CD8-positive, alpha-beta T cell (primary cell): ENCODE measurements at places on chromosomes 6 and 20.

DNA sequence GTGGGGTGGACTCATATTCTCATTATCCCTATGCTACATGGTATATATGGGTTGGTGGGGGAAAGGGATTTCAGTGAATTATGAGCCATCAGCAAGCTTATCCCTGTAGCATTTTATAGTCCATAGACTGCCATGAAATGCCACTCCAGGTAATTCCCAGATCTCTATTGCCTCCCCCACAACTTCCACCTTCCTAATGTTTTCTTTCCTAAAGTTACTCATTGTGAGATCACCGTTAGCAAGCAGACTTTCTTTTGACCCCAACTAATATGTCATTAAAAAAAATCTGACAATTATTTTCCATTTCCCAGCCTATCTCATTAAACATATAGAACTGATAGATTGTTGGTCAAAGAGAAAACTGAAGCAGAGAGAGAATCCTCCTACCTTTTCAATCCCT is 40.7 kb upstream of the TBX18 start:
- DNase-seq: no peak

DNA sequence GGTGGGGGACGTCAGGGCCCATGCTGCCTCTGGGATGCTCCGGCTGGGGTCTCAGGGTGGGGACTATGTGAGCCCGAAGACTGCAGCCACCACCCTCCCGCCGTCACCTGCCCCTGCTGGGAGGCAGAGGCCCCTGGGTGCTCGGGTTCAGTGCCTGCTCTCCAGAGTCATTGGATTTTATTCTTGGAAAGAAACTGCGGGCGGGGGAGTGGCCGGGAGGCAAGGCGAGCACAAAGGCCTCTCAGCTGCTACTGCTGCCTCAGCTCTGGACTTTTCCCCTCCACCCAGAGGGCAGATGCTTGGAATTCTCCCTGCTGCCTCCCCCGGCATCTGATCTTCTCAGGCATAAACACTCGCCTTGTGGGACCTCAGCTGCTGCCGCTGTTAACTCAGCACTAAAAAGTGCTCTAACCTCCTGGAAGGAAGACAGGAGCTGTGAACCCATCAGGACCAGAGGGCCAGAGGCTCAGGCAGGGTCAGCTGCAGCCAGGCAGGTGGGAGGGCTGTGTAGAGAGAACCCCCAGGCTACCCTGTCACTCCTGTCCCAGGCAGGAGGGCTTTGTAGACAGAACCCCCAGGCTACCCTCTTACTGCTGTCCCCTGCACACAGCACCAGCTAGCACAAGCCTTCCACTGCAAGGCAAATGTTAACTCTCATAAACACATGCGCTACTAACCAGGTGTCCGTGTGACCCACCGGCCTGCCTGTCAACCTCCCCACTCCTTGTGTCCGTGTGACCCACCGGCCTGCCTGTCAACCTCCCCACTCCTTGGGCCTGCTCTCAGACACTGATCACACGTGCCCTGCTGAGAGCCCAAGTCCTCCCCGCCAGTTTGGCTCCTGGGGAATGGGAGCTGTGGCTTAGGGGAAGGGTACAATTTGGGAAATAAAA is 9.4 kb upstream of the FRMD1 start:
- no peak for DNase-seq

DNA sequence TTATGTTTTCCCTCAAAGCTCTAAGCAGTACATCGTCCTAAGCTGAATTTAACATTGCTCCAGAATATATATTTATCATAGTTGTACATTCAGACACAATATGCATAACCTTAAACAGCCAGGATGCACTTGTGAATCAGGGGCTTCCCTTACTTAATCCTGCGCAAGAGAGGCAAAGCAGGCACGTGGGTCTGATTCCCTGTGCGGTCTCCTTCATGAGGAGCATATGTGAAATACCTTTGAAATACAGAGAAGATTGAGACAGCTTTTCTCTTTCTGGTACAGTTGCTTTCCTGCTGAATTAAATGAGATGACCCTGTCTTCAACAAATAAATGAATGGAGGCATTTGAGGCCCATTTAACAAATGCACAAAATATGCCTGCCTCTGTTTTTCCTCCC is 1.5 kb downstream of the HTR1E start:
- no peak for DNase-seq

- no peak for DNase-seq
Observed at GRCh38 chr6:154353626-154354025, 3.0 kb downstream of the IPCEF1 start.

GRCh38 chr20:12896180-12896579 is 112.6 kb upstream of the SPTLC3 start:
- DNase-seq: no peak

- DNase-seq: no peak
Observed at GRCh38 chr20:21453690-21454089, 56.4 kb upstream of the NKX2-4 start.

- no peak for DNase-seq
Observed at GRCh38 chr6:143224516-143224915, 163.8 kb downstream of the AIG1 start.

- DNase-seq: no peak
Observed at GRCh38 chr6:11828262-11828870, 49.8 kb upstream of the ADTRP start.

DNA sequence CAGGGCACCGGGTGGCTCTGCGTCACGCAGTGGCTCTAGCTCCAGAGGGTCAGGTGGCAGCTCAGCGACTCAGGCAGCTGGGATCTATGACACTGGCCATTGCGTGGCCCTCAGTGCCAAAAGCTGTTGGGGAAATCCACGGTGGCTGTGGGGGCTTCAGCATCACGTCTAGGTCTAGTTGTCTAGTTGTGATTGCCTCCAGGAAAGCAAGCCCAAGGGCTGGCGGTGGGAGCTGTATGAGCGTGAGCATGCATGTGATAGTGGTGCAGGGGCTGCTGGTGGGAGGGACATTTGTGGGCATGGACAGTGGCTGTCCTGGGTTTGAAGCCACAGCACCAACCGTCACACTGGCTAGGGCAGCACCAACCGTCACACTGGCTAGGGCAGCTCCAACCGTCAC is 191.4 kb downstream of the THBS2 start:
- no peak for DNase-seq

DNA sequence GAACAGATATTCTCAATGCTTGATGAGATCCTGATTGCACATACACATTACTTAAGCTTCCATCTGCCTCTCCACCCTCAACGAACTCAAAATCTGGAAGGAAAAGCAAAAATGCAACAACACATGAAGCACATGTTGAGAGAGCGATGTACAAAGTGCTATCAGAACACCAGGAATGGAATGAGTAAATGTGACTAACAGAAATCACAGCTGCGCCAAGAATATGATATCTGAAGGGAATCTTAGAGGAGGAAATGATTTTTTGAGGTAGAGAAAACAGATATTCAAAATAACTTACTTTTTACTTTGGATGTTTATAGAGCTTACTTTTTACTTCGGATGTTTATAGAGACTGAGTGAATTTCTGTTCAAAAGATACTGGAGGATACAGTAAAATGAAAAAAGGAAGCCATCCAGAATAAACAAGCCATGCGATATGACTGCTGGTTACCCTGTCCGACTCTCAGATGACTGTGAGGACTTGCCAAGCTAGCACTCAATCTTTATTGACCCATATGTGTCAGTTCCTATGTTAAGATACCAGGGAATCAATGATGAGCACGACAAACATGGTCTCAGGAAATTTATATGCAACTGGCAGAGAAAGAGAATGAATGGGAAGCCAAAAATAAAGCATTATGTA is 102.0 kb downstream of the SMLR1 start:
- no peak for DNase-seq

GRCh38 chr6:131635384-131636340 is 1.4 kb upstream of the ENPP3 start:
- no peak for DNase-seq

- no peak for DNase-seq
Observed at GRCh38 chr20:40631119-40631631, 57.9 kb downstream of the MAFB start.

- no peak for DNase-seq
Observed at GRCh38 chr6:151692216-151692615, 115.3 kb upstream of the ESR1 start.

DNA sequence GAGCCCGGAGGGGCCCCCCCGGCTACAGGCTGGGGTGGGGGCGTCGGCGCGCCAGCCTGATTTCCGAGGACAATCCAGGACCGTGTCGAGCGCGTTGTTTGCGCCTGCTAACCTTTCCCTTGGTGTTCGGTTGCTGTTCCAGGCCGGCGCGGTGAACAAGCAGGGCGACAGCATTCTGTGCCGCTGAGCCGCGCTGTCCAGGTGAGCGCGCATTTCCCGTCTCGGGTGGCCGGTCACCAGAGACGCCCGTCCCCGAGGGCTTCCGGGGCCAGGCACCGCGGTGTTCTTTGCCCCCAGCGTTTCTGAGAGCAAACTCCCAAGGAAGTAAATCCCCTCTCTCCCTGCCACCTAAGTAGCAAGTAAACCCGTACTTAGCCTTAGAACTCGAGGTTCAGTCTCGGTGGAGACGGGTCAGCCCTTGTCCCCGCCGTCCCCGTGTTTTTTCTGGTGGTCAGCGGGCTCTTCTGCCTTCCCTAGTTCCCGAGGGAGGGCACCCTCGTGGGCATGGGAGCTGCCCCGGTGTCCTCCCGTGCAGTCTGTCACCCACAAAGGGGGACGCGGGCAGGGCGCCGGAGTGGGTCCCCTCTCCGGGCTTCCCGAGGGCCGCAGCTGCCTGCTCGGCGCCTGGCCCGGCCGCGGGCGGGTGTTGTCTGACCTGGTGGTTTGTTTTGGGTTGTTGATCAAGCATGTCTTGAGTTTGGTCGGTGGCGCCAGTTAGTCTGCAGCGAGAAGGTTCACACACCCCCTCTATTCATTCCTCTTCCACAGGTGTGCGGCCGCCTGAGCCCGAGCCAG is 1.5 kb downstream of the ID4 start:
- no peak for DNase-seq

- no peak for DNase-seq
Observed at GRCh38 chr6:282867-283416, 9.3 kb upstream of the DUSP22 start.

GRCh38 chr20:10590950-10591671 is 82.7 kb downstream of the JAG1 start:
- DNase-seq: no peak

DNA sequence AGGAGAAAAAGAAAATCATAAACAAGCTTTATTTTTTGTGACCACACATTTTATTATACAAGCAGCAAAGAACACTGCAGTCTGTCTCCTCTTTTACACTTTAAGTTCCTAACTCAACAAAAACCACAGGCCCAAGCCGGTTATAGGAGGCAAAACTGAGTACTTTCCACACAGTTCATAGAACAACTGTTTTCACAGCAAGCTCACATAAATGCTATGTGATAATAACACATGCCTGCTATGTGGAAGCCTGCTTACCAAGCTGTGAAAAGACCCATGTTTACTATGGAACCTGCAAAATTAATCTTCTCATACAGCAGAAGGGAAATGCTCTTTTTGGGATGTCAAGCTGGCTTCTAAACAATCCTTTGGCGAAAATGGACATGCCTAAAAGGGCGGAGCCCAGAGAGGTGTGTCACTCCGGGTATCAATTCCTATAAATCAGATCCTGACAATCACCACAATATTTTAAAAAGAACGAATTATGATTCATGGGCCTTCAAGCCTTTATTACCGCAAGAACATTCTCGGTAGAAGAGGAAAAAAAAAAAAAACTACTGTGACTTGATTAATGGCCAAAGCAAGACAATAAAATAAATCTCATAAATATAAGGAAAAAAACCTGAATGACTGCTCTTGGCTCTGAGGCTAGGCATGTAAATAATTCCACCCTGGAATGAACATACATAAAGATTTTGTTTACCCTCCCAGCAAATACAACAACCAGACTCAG is 2.6 kb downstream of the TRERF1 start:
- DNase-seq: peak; percentile 28

DNA sequence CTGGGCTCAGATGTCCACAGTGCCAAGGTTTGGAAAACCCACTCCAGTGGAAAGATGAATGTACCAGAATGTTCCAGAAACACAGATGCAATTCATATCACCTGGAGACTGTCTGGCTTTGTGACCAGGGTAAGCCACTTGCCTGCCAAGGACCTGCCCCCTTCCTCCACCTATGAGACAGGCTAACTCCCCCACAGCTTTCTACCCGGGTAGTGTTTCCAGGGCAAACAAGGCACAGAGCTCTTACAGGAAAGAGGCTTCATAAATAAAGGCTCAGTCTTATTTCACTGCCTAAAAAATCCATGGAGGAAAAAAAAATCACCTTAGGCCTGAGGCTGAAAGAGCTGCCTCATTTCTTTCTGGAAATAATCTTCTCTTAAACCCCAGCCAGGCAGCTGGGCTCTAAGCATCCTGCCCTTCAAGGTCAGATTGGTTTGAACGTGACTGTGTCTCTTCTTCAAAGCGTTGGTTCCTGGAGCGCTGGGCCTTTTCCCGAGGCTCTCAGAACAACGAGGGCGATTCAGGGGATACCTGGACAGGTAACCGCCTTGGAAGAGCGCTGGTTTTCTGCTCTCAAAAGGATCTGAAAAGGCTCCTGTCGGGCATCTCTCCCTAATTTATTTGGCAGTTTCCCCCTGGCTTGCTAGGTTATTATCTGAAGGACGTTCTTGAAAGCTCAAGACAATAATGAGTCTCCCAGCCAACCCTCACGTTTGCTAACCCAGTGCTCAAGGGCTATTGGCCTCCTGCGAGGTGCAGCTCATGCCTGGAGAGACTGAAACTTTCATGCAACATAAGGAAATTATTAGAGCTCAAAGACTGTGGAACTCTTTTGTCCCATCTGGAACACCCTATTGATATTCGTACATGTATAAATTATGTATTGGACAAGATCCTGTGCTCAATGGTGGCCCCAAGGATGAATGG is 199.2 kb upstream of the PMEPA1 start:
- DNase-seq: no peak

DNA sequence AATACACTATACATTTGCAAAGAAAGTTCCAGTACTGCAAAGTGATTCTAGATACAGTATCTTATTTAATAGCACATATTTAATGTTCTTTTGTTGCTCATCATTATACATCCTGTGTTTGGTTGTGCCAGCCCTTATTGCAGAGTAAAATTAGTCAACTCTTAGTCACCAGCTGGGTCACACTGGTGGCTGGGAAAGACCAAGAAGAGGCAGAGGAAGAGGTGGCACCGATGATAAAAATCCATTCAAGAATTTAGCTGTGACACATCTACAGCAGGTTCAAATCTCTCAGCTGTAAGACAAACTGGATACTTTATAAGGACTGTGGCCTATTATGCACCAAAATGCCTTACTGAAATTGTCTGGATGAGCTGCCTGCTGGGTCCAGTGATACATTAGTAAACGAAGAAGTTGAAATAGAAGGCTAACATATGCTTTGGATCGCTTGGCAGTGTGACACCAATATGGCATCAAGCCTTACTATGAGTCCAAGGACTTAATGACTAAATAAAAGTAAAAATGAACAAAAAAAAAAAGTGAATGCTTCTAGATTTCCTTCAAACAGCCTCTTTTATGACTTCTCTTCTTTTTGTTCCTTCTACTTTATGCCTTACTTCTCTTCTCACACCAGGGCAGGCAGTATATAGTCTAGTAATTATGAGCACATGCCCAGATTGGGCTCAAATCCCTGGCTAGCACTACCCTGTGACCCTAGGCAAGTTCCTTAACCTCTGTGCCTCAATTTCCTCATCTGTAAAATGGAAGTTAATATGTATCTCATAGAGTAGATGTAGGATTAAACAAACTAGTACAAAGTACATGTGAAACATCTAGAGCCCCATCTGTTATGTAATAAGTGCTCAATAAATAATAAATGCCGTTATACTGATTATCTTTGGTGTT is 29.4 kb upstream of the RNF8 start:
- DNase-seq: no peak

- peak; percentile 67 for DNase-seq
Observed at GRCh38 chr6:7112741-7113313, 5.1 kb downstream of the RREB1 start.

GRCh38 chr6:157229713-157230112 is 93.6 kb downstream of the TMEM242 start:
- no peak for DNase-seq

GRCh38 chr20:62716198-62716940 is 7.7 kb downstream of the NTSR1 start:
- DNase-seq: peak; percentile 71
